Gastrocnemius medialis (tissue), 4 donors: ENCODE measurements at places on chromosomes 2 and 18. TPM values are rescaled to one million over a fixed set of nuclear protein-coding genes. Genes with fewer than 3 reads are reported as not detected.

GRCh38 chr2:230931556-230932231 is 6.7 kb upstream of the GPR55 start:
- no peak for DNase-seq

- no peak for DNase-seq
Observed at GRCh38 chr2:68825866-68826265, 45.3 kb downstream of the BMP10 start.

DNA sequence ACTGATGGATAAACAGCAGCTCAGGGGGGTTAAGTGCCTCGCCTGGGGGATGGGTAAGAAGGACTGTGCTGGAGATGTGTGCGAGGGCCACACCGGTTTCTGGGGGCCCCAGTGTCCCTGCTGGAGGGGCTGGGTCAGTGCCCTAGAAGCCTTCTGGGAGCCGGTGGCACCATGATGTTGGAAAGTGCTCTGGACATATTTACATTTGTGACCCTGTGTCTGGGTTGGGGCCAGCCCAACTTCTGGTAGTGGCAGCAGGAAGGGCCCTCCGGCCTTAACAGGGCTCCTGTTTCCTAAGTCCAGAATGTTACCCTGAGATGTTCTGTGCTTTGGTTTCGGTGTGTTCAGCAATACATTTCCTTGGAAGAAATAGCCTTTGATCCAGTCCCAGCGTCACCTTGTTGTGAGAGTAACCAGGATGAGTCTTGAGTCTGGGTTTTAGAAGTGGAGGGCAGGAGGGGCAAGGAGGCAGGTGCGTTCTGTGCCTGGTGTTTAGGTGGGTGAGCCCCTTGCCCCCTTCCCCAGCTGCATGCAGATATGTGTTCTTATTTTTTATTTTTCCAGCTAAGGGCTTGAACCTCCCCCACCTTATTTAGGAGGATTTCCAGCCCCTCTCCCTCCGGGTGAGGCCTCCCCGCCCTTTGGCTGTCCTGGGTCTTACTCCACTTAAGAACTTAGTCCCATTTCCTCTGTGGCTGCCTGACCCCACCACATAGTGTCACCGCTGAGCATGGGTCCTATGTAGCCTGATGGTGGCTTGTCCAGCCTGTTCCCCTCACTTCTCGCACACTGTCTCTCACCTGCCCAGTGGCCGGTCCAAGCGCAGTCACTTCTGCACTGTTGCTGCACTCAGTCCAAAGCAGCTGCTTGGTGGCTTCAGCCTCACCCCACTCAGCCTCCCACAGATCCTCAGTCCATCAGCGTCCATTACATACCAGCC is 132.7 kb upstream of the HS6ST1 start:
- DNase-seq = no peak

DNA sequence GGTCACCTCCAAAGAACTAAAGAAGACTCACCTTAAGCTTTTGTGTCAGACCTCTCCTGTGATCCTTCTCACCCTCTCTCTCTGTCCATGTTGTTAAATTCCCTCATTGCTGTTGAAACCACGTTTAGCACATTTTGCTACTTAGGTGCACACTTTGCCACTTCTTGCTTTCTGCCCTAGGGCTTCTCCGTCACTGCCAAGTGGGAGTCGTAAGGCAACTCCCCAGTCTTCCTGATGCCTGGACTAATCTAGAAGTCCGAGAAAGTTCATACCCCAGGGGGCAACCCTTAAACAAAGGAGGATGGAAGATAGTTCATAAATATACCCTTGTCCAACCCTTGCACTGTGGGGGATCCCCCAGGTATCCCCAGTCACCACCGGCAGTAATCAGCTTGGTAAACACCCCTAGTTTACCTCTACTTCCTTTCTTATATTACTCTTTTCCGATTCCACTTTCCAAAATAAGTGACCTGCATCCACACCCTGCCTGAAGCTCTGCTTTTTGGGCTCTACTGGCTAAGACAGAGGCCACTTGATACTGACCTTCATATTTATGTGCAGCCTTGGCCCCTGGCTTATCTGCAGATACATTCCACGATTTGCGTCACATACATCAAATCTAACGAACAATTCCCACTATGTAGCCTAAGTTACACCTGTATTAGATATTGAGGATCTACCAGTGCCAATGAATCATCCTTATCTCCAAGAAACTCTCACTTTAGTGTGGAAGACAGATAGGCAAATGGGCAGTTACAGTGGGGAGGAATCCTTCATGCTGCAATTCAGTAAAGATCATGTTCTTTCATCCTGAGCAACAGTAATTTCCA is 776.2 kb downstream of the RNF144A start:
- DNase-seq = no peak

- DNase-seq = no peak
Observed at GRCh38 chr2:120873958-120874887, 138.6 kb downstream of the GLI2 start.

DNA sequence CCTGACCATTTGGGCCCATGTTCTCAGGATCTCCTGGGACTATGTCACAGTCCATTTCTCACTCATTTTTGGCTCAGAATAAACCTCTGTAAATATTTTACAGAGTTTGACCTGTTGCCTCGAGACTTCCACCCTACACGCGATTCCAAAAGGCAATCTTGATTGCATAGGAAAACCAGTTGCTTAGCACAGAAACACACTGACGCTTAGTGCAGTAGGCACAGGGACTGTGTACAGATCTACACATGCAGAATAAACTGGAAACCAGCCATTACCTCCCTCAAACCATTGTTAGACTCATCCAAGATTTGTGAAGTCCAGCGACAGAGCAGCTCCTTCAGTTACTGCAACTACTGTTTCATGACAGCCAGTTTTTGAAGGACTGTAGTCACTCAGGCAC is 73.0 kb downstream of the NCKAP5 start:
- DNase-seq = no peak

GRCh38 chr2:2879781-2880180 is 497.8 kb downstream of the EIPR1 start:
- DNase-seq = no peak

GRCh38 chr18:23950644-23951043 is 63.9 kb upstream of the TTC39C start:
- no peak for DNase-seq

DNA sequence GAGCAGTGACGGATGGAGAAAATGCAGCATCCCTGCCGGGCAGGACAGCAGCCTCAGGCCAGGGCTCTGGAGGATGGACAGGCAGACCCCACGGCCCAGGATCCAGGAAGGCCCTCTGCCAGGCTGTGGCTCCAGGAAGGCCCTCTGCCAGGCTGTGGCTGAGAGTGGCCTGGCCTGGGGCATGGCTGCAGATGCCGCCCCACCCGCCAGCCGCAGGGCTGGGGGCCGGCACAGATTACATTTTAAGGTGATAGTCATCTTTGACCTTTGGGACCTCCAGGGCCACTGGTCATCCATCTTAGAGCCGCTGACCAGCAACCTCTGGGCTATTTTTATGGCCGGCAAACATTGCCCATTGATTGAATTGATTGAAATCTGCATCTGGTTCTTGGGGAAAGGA is 98.0 kb upstream of the BOD1L2 start:
- DNase-seq = no peak

GRCh38 chr18:51121597-51121857 is 76.0 kb downstream of the MEX3C start:
- DNase-seq = no peak

DNA sequence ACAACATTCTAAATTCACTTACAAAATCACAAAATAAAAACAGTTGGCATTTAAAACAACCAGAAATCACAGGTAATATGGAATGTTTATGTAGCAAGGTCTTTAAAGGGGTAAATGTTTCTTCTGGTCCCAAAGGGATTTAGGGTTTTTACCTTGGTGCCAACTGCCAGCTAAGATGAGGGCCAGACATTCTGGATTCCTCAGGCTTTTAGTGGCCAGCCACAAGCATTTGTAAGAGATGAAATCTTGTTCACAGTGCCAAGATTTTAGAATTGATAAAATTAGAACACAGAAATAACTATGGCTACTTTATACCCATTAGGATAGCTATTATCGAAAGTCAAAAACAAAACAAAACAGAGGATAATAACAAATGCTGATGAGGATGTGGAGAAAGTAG is 60.4 kb upstream of the CDKL4 start:
- no peak for DNase-seq

DNA sequence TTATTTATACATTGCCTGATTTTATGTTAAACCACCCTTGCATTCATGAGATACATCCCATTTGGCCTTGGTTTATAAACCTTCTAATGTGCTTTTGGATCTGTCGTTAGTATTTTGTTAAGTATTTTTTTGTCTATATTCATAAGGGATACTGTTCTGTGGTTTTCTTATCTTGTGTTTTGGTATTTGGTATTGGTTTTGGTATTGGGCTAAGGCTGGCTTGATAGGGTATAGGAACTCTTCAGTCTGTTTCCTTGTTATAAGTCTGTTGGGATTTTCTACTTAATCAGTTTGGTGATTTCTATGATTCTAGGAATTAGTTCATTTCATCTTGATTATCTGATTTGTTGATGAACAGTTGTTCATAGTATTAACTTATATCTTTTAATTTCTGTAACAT is 49.2 kb downstream of the RELCH start:
- no peak for DNase-seq

DNA sequence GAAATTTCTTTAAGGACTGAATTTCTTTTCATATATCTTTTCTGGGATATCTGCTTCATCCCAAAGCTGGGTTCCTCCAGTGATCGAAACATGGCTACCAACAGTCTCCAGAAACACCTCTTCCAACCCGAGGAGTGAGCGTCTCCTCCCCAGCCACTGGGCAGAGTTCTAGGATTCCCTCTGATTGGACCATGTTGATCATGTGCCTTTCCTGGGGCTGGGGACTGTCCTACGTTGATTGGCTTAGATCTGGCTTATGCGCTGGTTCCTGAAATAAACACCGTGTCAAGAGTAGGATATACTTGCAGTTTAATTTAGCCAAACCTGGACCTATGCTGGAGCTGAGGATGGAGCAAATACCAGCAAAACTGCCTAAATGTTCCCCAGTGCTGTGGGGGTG is 55.5 kb upstream of the SLC16A14 start:
- DNase-seq = no peak

DNA sequence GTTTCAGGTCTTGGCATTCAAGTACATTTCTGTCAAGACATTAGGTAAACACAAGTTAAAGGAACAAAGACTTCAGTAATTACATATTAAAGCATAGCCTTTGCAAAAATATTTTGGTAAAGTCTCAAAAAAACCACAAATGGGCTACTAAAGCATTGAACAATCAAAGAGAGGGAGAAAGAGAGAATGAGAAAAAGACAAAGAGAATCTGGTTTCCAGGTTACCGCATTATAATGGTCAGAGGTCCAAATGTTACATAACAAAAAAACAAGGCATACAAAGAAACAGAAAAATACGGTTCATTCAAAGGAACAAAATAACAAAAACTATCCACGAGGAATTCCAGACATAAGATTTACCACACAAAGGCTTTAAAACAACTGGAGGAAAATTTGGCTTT is 327.9 kb downstream of the AKAIN1 start:
- DNase-seq = no peak

GRCh38 chr2:125086313-125087184 is 1061.5 kb downstream of the CNTNAP5 start:
- no peak for DNase-seq

DNA sequence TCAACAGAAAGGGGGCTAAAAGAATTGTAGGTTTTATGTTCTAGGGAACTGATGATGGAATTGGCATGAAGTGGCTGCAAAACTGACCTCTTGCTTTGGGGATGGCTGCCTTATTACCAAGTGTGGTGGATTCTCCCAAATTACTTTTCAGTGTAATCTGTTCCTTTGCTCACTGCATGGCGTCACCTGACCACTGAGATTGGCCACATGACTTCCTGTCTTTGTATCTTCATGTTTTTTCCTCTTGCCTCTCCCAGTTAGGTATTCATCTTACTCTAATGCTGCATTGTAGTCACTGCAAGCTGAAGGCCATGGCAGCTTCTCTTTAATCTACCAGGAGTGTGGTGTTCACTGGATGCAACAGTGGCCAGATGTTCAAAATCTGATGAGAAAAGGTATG is 257.7 kb upstream of the TNP1 start:
- DNase-seq = no peak

DNA sequence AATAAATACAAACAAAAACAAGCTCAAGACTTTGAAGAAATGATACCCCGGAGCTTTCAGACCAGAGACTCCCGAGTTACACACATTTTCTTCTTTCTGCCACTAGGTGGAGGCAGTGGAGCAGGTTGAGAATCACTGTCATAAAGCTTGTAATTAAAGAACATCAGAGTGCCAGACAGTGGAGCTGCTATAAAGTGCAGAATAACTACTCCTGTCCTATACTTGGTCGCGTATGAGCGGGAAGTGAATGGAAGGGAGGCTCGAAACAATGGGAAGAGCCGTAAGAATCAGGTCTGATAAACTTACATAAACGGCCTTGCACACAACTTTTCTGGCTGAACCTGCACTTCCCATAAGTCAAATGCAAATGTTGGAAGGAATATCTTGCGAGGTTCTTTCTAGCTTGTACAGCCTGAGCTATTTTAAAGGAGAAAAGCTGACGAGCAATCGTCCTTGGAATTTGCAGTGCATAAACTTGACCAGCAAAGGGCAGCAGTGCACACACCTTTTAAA is 189.0 kb downstream of the RPIA start:
- DNase-seq = no peak

- no peak for DNase-seq
Observed at GRCh38 chr18:448116-448790, 52.2 kb downstream of the COLEC12 start.

- no peak for DNase-seq
Observed at GRCh38 chr2:132697556-132698205, 27.7 kb upstream of the LYPD1 start.

GRCh38 chr2:59044736-59045135 is 803.6 kb upstream of the FANCL start:
- no peak for DNase-seq

DNA sequence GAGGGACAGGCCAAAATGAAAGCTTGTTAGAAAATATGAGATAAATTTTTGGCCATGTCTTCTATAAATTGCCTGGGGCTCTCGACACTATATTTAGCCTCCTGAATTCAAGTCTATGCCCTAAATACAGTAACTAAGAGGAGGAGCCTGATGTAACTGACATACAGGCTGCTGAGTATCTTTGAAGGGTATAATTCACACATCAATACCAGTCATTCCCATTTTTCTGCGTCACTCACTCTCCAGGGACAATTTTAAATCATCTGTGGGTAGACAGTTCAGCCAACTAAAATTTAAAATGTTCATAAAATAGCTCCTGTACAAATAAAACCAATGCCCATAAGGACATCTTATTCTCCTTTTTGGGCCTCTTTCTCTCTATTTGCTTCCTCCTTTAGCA is 105.9 kb downstream of the AP1S3 start:
- DNase-seq = no peak

SLC20A1 gene
- 9.7 TPM for total RNA-seq

DTNA gene
- 61.7 TPM for total RNA-seq

LYPD6 gene
- not detected for total RNA-seq

CAD gene
- total RNA-seq = 10.2 TPM

SULT1C2 gene
- not detected for total RNA-seq

ATP6V1C2 gene
- total RNA-seq = not detected
